Stimulated activated CD4-positive, alpha-beta T cell treated with anti-CD3 and anti-CD28 coated beads, TNF-alpha, amount 100 ng/mL, for 48 hours (primary cell): ENCODE measurements at places on chromosomes 6 and 20.

- DNase-seq = no peak
Measured at GRCh38 chr6:143966312-143966711, 41.7 kb downstream of the PLAGL1 start.

DNA sequence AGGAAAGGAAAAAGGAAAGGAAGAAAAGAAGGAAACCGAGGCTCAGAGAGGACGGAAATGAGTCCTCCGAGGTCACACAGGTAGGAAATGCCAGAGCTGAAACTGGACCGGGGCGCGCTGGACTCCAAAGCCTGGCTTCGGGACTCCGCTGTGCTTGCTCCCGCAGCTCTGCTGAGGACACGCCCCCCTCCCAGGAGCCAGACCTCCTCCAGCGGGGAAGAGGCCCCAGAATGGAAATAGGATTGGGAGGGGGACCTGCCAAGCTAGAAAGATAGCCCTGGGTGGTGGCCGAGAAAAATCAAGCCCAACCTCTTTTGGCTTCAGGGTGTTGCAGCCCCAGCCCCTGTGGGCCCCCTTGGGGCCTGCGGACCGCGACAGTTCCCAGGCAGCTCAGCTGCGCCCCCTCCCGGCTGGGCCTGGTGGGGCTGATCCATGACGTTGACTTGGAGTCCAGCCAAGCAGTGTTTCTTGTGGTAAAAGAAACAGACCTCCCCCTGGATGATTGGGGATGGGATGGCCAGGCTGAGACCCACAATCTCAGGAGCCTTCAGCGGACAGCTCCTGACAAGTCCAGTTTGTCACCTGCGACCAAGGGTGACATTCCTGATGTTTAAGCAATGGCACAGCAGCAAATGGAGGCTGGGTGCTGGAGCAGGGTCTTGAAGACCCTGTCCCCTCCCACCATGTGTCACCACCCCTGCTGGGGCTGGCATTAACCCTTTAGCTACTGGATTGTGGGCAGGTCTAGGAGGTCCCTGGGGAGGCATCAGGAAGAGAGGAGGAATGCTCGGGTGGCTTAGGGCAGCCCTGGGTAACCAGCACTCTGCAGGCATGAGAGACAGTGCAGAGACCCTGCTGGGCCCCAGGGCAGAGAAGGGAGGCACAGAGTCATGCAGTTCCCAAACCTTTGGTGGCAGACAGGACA lies 55.4 kb downstream of the RIPOR3 start:
- DNase-seq = peak; percentile 26

DNA sequence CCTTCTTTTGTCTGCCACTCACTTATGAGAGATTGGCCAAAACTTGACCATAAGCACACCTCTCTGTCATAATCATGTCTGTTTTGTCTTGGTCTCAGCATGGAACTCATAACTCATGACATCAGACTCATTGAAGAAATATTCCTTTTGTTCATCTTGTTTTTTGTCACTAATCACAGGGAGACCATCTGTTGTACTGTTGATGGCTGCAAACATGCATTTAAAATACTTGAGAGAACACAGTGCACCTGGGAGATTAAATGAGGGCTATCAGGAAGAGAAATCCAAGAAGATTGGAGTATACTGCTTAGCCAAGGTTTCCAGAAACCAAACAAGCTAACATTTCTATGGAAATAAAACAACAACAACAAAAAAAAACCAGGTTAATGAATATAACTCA lies 689.7 kb downstream of the EPM2A start:
- no peak for DNase-seq

DNA sequence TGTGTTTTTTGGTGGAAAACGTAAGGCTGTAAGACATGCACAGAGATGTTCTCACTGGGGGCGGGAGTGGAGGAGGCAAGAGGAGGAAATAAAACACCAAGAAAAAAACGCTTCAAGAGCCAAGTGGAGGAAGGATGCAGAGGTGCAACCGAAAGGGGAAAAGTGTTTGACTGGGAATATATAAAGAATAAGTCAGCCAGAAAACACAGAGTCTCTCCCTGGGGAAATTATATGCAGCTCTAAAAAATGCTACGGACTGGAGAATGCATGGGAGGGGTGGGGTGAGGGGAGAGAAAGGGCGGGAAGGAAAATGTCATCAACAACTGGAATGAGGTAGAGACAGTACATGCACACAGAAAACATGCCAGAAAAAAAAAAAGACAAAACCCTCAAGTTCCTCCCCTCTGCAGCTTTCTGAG lies 133.5 kb downstream of the SCML4 start:
- no peak for DNase-seq

- DNase-seq = no peak
Measured at GRCh38 chr20:63551068-63551467, 2.9 kb upstream of the FNDC11 start.

GRCh38 chr20:20897922-20898321 lies 185.5 kb upstream of the RALGAPA2 start:
- DNase-seq = no peak

DNA sequence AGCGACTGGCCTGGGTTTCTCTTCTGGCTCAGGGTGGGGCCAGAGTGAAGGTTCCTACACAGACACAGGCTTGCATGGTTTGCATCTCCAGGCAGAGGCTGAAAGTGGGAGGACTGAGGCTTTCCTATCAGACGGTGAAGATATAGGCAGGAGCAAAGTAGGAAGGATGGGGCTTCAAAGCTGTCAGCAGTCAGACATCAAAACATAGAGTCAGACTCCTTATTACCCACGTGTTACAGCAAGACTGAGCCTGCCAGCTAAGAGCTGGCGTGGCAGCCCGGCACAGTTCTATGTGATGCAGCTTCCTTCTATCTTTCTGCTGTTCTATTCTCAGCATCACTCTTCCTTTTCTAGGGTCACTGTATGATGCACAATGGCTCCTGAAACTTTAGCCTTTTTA lies 445.1 kb downstream of the DOK5 start:
- DNase-seq = no peak

DNA sequence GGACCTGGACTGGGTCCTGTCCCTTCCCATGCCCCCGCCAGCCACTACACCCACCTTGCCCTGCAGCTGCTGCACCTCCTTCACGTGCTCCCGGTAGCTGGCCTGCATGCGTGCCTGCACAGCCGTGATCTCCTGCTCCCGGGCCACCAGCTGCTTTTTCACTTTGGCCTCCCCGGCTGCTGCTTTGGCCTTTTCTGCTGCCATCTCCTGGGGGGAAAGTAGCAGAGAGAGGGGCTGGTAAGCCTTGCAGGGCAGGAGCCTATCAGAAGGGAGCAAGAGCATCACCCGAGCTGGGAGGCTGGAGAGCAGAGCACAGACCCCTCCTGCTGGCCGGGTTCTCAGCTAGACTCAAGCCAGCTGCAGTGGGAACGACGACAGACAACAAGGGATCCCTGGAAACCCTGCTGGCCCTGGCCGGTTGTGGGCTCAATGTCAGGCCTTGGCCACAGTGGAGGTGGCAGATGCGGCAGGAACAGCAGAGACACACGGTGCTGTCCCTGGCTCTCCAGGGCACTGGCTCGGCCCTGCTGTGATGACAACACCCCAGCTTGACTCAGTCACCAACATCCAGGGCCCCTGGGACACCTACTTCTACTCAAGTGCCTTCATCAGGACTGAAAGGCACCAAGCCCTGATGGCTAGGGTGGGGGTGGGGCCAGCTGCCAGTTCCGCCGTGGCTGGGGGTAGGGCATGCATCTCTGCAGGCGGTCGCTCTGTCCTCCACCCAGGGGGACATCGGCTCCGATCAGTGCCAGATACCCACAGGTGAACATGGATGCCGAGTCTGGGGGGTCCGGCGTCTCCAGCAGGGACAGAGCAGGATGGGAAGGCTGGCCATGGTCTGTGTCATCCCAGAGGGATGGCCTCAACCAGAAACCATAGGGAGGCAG lies 45.3 kb downstream of the RRBP1 start:
- DNase-seq = no peak

DNA sequence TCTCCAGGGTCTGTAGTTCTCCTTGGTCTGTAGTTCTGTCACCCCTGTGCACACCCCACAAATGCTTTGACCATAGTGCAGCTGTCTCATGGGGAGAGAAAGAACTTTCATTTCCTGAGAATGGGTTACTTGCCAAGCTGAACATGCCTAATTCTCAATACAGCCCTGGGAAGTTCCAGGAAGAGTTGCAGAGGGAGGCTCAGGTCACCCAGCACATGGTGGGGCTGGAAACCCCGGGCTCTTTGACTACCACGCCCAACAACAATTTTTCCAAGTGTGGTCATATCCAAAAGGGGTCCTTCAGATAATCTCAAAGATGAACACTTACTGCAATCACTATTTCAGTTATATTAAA lies 2.2 kb upstream of the PTPRA start:
- no peak for DNase-seq
